ENCODE measurements at places on chromosomes 1 and 21. TPM values are rescaled to one million over a fixed set of nuclear protein-coding genes. Genes with fewer than 3 reads are reported as not detected.
A peak's percentile ranks its signal among the peaks of the same experiment; 100 is the strongest.

Gene PTBP2
- total RNA-seq: 95.9 TPM

DNA sequence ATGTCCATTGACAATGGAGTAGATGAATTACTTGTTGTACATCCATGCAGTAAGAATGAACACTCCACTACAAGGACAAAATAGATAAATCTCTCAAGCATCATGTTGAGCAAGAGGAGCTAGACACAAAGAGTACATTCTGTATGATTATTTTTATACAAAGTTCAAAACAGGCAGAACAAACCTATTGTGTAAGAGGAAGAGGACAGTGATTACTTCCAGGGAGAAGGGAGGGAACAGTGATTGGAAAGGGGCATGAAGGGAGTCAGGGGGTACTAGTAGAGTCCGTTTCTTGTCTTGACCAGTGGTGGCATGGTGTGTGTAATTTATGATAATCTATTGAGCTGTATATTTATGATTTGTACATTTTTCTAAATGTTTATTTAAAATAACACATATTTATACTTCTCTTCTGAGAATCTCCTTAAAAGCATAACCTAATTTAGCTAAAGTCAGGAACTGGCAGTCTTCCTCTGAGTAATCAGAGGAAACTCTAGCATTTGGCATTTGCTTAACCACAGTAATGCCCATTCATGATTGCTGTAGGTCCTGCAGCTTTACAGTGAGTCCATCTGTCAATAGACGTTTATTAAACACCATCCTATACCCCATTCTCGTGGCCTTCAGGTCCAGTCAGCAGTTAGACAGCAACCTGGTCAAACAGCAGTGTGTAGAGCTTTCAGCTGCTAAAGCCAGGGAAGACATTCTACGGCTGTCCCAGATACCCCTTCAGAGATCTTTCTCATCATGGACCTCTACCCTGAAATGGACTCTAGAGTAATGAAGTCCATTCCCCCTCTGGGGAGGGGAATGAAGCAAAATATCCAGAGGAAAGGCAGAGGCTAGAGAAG lies 114.1 kb upstream of the GALNT2 start:
- no peak for DNase-seq
- H3K27me3 ChIP-seq: no peaks in the 10 kb centered on the region
- H3K4me3 ChIP-seq: no peak overlapping the region

- H3K4me3 ChIP-seq: no peak overlapping the region
- no peak for DNase-seq
- H3K4me1 ChIP-seq: no peaks in the 10 kb centered on the region
- no peak overlapping the region for H3K27ac ChIP-seq
- H3K36me3 ChIP-seq: no peaks in the 10 kb centered on the region
Measured at GRCh38 chr1:198986036-198986435, 347.2 kb downstream of the PTPRC start.

DNA sequence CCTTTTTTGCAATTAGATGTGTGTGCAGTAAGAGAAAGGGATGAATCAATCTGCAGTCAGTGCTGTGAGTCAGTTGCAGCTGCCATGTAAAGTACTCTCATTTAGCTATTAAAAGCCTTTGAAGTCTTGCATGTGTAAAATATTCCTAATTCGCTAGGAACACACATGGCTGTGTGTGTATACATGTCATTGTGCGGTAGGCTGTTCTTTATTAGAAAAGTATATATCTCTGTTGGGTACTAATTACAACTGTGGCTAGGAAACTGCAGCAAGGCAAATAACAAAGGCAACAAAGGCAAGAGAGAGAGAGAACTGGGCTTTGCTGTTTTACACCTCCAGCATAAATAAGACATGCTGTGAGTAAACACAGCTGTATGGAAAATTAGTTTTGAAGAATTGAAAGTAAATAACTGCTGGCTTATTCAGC lies 41.7 kb downstream of the EPB41 start:
- no peak for DNase-seq
- no peaks in the 10 kb centered on the region for H3K27me3 ChIP-seq
- H3K4me1 ChIP-seq: no peaks in the 10 kb centered on the region
- H3K27ac ChIP-seq: no peak overlapping the region
- H3K4me3 ChIP-seq: no peak overlapping the region

- peak overlapping the region; percentile 82 for H3K27ac ChIP-seq
- H3K36me3 ChIP-seq: peaks cover 15% of the 10 kb centered on the region
- H3K27me3 ChIP-seq: no peaks in the 10 kb centered on the region
- peak overlapping the region; percentile 60 for H3K4me3 ChIP-seq
Measured at GRCh38 chr21:44816761-44817505, 929 bp downstream of the SUMO3 start.

DNA sequence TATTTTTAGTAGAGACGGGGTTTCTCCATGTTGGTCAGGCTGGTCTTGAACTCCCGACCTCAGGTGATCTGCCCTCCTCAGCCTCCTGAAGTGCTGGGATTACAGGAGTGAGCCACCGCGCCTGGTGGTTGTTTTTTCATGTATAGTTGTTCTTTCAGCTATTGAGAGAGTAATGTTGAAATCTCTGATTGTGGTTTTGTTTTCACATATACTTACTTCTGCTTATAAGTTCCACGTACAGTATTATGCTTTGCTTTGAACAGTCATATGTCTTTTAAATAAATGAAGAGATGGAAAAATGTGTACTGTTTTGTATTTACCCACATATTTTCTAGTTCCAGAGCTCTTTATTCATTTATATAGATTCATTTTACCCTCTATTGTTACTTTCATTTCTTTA lies 44.5 kb downstream of the MARK1 start:
- H3K4me1 ChIP-seq: no peaks in the 10 kb centered on the region
- no peak for DNase-seq
- no peaks in the 10 kb centered on the region for H3K36me3 ChIP-seq
- H3K4me3 ChIP-seq: no peak overlapping the region
- H3K27ac ChIP-seq: no peak overlapping the region

- no peak overlapping the region for H3K27ac ChIP-seq
- DNase-seq: no peak
- no peak overlapping the region for H3K4me3 ChIP-seq
- H3K4me1 ChIP-seq: peaks cover 9% of the 10 kb centered on the region
Measured at GRCh38 chr1:15707239-15707925, 23.3 kb downstream of the PLEKHM2 start.

- H3K4me3 ChIP-seq: no peak overlapping the region
- no peaks in the 10 kb centered on the region for H3K4me1 ChIP-seq
- H3K27ac ChIP-seq: no peak overlapping the region
- H3K36me3 ChIP-seq: no peaks in the 10 kb centered on the region
- H3K27me3 ChIP-seq: no peaks in the 10 kb centered on the region
Measured at GRCh38 chr21:25822981-25823380, 88.2 kb downstream of the GABPA start.

DNA sequence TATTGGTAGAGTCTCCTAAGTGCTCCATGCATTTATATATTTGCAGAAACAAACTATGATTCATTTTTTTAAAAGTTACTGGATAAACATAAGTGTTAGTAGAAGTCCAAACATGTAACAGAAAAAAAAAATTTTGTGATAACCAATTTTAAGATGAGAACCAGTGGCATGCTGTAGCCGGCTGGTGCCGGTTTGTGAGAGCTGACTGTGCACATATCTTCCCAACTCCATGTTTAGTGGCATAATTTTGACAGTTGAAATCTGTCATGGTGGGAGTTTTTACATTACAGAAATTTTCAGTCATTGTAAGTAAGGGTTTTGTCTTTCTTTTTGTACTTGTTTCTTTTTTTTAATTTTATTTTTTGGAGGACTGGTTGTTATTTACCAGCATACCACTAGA lies 141.2 kb downstream of the TTLL7 start:
- DNase-seq: no peak
- no peaks in the 10 kb centered on the region for H3K36me3 ChIP-seq
- no peaks in the 10 kb centered on the region for H3K4me1 ChIP-seq
- H3K27me3 ChIP-seq: no peaks in the 10 kb centered on the region

Gene BLACAT1
- total RNA-seq: not detected

GRCh38 chr1:170696591-170697290 lies 32.8 kb downstream of the PRRX1 start:
- peaks cover 22% of the 10 kb centered on the region for H3K4me1 ChIP-seq
- no peaks in the 10 kb centered on the region for H3K36me3 ChIP-seq
- peak overlapping the region; percentile 3 for H3K4me3 ChIP-seq
- DNase-seq: no peak

Measured in ascending aorta (tissue), 2 donors.